Thoracic aorta (tissue), 2 donors: ENCODE measurements at places on chromosomes 13 and 19. TPM values are rescaled to one million over a fixed set of nuclear protein-coding genes. Genes with fewer than 3 reads are reported as not detected.

DNA sequence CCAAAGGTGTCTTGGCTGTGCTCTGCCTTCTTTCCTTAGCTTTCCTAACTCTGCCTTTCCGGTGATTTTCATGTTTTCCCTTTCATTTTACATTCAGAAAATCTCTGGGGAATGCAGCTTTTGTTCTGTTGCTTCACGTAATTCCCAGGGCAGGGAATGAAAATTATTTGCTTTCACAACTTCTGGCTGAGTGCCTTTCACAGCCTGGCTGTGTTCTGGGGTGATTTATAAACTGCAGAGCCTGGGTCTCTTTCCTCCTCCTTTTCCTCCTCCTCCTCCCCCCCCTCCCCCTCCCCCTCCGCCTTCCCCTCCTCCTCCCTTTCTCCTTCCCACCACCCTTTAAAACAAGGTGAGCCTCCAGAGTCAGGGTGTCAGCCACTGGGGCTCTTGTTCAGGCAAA, 84.3 kb downstream of the RNASEH2B start:
- no peak overlapping the region for H3K4me3 ChIP-seq
- H3K4me1 ChIP-seq: peaks cover 4% of the 10 kb centered on the region
- no peaks in the 10 kb centered on the region for H3K36me3 ChIP-seq
- no peak overlapping the region for H3K27ac ChIP-seq
- DNase-seq: no peak
- no peaks in the 10 kb centered on the region for H3K27me3 ChIP-seq

- H3K36me3 ChIP-seq: peaks cover 15% of the 10 kb centered on the region
- no peak overlapping the region for H3K4me3 ChIP-seq
- H3K27me3 ChIP-seq: no peaks in the 10 kb centered on the region
- no peak for DNase-seq
- H3K4me1 ChIP-seq: no peaks in the 10 kb centered on the region
These were observed 17.9 kb downstream of the ALG5 start for GRCh38 chr13:36981156-36981743.

- H3K27me3 ChIP-seq: no peaks in the 10 kb centered on the region
- no peak overlapping the region for H3K4me3 ChIP-seq
- H3K27ac ChIP-seq: peak overlapping the region; percentile 13
- peaks cover 24% of the 10 kb centered on the region for H3K4me1 ChIP-seq
- no peak for DNase-seq
- H3K36me3 ChIP-seq: peaks cover 11% of the 10 kb centered on the region
These were observed 21.4 kb downstream of the NUFIP1 start for GRCh38 chr13:44967704-44968433.

GRCh38 chr19:38262585-38263268, 1.6 kb upstream of the SPINT2 start:
- H3K27me3 ChIP-seq: no peaks in the 10 kb centered on the region
- H3K27ac ChIP-seq: no peak overlapping the region
- H3K36me3 ChIP-seq: no peaks in the 10 kb centered on the region
- peaks cover 37% of the 10 kb centered on the region for H3K4me1 ChIP-seq

- no peaks in the 10 kb centered on the region for H3K4me1 ChIP-seq
- no peak overlapping the region for H3K4me3 ChIP-seq
- no peaks in the 10 kb centered on the region for H3K27me3 ChIP-seq
- no peaks in the 10 kb centered on the region for H3K36me3 ChIP-seq
- no peak for DNase-seq
These were observed 12.3 kb downstream of the CBLC start for GRCh38 chr19:44789943-44790483.

DNA sequence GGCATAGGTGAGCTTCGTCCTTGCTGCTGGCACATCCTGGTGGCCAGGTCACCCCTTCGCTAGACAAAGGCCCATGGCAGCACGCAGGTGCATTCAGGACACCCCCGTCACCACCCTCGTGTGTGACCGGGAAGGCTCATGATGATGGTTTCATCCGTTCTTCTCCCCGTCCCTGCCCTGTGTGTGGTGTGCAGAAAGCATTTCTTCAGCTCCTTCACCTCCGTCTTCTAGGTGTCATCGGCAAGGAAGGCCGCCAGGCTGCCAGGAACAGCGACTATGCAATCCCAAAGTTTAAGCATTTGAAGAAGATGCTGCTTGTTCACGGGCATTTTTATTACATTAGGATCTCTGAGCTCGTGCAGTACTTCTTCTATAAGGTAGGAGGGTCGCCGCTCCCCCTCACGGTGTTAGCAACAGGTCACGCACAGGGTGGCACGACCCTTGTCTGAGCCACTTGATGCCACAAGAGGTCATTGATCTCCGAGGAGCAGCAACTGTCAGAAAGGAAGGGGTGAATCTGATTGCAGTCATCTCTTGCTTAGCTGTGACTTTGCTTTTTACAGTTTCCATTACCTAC, 111.0 kb upstream of the MCF2L start:
- no peaks in the 10 kb centered on the region for H3K27me3 ChIP-seq
- H3K4me1 ChIP-seq: no peaks in the 10 kb centered on the region
- H3K36me3 ChIP-seq: peaks cover 8% of the 10 kb centered on the region
- no peak overlapping the region for H3K4me3 ChIP-seq
- DNase-seq: no peak

DNA sequence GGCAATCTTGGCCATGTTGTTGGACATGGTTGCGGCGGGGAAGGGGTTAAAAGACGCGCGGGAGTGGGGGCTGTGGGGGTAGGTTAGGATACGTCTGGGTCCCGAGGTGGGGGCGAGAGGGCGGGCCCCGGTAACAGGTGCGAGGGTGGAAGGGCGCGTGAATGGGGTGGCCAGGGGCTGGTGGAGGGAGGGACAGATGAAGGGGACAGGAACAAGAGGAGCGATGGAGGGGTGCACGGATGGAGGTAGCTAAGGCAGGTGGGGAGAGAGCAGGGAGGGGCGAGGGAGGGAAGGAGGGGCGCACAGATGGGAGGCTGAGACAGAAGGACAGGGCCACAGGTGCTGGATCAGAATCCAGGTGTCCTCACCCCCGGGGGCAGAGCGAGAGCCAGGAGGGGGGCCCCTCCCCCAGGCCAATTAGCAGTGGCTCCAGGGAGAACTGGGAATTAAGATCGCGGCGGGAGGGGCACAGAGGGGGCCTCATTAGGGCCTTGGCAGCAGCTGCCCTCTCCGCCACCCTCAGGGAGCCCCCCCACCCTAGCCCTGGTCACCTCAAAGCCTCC, 1.3 kb downstream of the GNG8 start:
- H3K36me3 ChIP-seq: no peaks in the 10 kb centered on the region
- H3K27me3 ChIP-seq: no peaks in the 10 kb centered on the region
- DNase-seq: no peak
- no peak overlapping the region for H3K27ac ChIP-seq
- H3K4me3 ChIP-seq: peak overlapping the region; percentile 71

DNA sequence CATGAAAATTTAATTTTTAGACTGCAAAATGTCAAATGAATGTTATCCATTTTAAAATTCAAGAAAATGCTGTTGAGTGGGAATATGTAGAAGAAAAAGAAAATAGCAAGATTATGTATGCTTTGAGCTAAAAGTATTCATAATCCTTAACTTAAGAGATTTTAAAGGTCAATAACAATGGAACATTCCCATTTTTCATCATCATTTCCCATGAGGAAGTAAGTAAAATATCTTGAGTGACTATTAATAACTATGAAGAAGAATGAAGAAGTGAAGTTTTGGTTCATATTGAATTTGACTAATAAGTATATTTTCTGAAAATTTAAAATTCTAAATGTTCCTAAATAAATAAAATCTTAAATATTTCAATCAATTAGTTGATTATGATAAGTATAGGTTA, 273.4 kb downstream of the DACH1 start:
- no peak for DNase-seq
- H3K4me1 ChIP-seq: no peaks in the 10 kb centered on the region
- H3K27me3 ChIP-seq: no peaks in the 10 kb centered on the region
- H3K27ac ChIP-seq: no peak overlapping the region
- H3K4me3 ChIP-seq: no peak overlapping the region

- H3K27me3 ChIP-seq: no peaks in the 10 kb centered on the region
- DNase-seq: no peak
- H3K4me3 ChIP-seq: no peak within 1 kb of the TSS
- H3K27ac ChIP-seq: no peak within 1 kb of the TSS
These were observed at the start of gene ETV2 for GRCh38 chr19:35641515-35642151. ETV2 (plus strand) TSS chr19:35641745; CDS start chr19:35642461, 716 bp downstream.

DNA sequence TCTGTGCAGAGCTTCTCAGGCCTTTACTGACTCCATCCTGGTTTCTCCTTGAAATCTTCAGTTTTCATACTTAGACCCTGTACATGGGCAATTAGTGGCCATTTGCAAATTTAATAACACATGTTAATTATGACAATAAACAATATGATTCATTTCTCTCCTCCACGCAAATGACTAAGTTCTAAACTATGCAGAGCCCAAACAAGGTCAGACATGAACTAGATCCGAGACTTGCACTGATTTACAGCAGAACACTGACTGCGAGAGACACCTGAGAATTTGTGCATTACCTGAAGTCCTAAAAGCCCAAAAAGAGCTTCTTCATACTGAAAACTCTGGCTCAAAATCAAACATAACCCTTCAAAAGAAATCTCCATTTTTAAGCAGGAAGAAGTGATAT, 521.8 kb downstream of the MYO16 start:
- no peak overlapping the region for H3K27ac ChIP-seq
- no peaks in the 10 kb centered on the region for H3K36me3 ChIP-seq
- H3K27me3 ChIP-seq: no peaks in the 10 kb centered on the region
- peaks cover 14% of the 10 kb centered on the region for H3K4me1 ChIP-seq
- no peak overlapping the region for H3K4me3 ChIP-seq

DNA sequence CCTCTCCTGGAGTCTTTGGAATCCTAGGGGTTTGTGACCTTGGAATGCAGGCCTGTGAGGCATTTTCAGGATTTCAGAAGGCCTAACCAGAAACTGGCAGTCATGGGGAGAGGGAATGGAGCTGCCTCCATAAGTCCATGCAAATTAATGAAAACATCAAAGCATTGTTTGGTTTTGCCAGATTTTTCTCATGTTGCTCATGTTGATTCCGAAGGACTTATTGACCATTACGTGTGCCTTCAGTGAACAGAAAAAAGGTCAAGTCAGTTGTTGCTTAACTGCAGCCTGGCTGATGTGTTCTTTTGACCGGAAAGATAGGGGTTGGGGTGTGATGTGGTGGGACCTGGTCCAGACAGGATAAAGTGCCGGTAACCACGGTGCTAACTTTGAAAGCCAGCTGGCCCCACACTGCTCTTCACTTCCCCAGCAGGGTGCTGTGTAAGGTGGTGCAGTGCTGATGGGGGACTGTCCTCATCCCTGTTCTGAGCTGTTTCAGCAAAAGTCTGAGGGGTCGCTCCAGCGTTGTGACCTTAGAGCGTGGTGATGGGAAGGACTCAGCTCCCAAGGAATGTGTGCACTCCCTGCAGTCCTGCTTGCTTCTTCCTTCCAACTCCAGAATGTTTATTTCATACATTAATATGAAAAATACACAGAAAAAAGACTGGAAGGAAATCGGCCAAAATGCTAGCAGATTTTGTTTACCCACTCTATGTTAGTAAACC, 3.5 kb downstream of the RNF113B start:
- no peak overlapping the region for H3K4me3 ChIP-seq
- no peak for DNase-seq
- H3K27me3 ChIP-seq: no peaks in the 10 kb centered on the region
- peaks cover 12% of the 10 kb centered on the region for H3K4me1 ChIP-seq

DNA sequence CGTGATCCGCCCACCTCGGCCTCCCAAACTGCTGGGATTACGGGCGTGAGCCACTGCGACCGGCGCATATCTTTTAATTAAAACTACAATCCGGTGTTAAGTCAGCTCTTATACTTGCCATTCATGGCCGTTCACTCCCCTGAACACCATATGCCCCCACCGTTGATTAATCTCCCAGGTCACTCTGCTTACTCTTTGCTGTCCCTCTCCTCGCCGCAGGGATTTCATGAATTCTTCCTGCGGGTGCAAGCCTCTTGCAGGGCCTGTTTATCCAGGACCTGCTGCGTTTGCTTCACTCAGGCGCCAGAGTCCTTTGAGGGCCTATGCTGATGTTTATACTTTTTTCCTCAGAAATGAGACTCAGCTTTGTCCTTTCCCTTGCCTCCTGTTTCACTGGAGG, 996 bp downstream of the ERVV-2 start:
- H3K4me1 ChIP-seq: no peaks in the 10 kb centered on the region
- no peaks in the 10 kb centered on the region for H3K36me3 ChIP-seq
- no peak overlapping the region for H3K4me3 ChIP-seq

DNA sequence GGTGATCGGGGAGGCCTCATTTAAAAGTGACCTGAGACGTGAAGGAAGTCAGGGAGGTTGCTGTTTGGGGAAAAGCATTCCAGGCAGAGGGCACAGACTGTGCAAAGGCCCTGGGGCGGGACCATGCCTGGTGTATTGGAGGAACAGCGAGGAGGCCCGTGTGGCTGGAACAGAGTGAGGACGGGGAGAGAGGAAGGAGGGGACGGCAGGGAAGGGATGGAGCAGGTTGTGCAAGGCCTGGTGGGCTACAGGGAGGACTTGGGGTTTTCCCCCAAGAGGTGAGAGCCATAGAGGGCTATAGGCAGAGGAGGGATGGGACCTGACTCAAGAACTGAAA, 17.2 kb downstream of the PTPRS start:
- no peak for DNase-seq
- no peak overlapping the region for H3K4me3 ChIP-seq

DNA sequence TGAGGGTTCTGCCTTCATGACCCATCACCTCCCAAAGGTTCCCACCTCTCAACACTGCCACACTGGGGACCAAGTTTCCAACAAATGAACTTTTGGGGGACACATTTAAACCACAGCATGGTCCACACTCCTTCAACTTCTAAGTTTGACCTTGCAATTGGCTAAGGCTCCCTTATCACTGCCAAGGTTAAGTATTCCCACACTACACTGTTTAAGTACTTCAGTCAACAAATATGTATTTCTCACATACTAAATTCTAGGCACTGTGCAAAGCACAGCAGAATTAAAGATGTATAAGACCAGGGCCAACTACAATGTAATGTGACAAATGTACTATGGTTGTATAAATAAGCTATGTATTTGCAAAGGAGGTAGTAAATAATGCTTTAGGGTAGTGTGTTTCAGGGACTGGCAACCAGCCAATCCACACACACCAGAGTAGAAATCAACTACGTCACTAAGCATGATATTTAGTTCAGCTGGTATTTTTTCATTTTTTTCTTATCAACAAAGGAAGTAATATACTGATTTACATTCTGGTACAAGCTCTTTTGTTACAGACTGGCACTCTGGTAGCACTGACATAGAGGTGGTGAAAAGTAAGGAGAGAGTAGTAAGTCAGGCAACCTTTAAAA, 12.2 kb downstream of the NUFIP1 start:
- H3K4me3 ChIP-seq: no peak overlapping the region
- peaks cover 2% of the 10 kb centered on the region for H3K4me1 ChIP-seq
- no peak for DNase-seq
- peaks cover 13% of the 10 kb centered on the region for H3K36me3 ChIP-seq
- no peaks in the 10 kb centered on the region for H3K27me3 ChIP-seq

The ZNF681 gene
- total RNA-seq: 0.56 TPM

The CASP14 gene
- 0.54 TPM for total RNA-seq

The KLF12 gene
- 19.9 TPM for total RNA-seq

The YJU2 gene
- total RNA-seq: 25.5 TPM

The COL5A3 gene
- 11.1 TPM for total RNA-seq

The LILRA5 gene
- total RNA-seq: 9.6 TPM
